ENCODE measurements at places on chromosomes 16 and 17.

GRCh38 chr16:57600048-57600835, 28.2 kb upstream of the ADGRG1 start:
- peak; percentile 43 for DNase-seq

DNA sequence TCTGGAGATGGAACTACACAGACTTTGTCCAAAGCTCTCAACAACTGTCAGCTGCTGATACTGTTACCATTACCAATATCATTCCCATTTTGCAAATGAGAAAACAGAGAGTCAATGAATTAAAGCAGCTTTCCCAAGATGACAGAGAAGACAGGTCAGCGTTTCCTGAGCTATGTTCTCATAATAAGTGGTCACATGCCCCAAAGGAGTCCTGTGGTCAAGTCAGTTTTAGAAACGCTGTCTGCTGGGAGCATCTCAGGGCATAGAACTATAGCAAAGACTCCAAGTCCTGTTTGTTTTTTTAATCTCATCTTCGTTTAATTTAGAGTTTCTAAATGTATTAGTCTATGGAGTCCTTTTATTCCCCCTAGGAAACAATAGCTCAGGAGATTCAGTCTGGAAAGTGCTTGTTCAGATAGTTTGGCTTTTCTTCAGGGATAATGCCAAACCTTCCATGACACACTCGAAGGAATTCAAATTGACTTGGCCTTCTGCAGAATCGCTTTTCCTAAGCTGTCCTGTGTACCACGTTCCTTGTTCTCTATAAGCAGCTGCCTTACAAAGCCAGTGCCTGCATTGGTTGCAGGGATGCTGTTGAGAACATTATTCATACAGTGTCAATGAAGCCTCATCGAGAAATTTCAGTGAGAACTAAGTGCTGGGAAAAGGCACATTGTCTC, 12.1 kb downstream of the CCDC42 start:
- peak; percentile 44 for DNase-seq

GRCh38 chr17:78973792-78974520, 5.8 kb downstream of the LGALS3BP start:
- DNase-seq, result no peak

GRCh38 chr16:19458722-19459379, 41.2 kb downstream of the TMC5 start:
- DNase-seq, result no peak

DNA sequence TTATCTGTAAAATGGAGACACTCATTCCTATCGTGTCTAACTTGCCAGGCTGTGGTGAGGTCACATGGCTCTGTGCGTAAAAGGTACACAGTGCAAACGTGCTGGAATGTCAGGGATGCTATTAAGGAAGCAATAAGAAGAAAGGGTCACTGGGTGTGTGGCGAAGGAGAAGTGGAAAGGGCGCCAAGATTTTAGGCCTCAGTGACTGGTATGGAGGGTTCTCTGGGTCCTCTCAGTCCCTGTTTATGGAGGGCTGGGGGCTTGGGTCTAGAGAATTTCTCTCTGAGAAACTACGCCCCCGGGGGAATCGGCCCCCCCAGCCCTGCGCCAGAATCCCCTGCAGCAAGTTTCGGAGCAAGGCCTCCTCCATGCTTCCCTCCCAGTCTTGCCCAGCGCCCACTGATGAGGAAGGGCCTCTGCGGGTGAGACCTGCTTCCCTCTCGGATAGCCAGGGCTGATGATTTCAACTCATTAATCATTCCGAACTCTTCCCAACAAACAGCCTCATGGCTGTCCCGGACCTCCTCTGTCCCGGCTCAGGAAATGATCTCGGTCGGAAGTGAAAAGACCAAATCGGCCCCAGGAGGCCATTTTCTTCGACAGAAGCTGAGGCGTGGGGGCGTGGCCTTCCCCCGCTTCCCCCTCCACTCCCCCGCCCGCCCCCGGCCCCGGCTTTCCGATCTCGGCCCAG, 1.2 kb upstream of the HEXIM1 start:
- DNase-seq, result peak; percentile 74

GRCh38 chr17:30413109-30413508, 34.4 kb downstream of the CPD start:
- no peak for DNase-seq

DNA sequence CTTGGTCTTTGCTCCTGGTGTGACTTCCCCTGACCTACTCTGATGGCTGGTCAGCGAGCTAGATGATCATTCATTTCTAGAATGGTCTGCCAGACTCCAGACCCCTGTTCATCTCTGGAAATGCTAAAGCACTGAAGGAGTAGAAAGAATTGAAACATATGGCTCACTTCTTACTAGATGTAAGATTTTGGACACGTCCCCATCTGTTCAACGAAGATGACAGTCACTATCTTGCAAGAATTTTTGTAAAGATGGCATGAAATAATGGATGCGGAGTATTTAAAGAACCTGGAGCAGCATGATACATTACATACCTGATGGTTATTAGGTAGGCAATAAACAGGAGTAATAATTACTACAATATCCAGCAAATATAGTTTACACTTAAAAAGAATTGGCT, 252.7 kb upstream of the SDK2 start:
- DNase-seq, result no peak

DNA sequence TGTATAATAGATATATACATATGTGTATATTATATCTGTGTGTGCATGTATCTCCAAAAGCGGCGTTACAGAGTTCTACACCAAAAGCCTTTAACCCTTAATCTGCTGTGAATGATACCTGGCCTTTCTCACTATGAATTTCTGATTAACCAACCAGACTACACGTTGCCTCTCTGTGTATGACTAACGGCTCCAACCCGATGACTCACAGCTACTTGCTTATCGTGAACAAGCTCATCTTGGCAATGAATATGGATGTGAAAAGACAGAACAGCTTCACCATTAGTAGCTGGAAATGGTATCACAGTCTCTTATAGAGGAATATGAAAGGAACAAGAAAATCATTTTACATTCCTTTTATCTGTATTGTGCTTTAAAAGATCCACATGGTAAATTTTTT, 23.8 kb upstream of the ARHGAP44 start:
- peak; percentile 68 for DNase-seq

GRCh38 chr17:63841350-63842172, 924 bp downstream of the SMARCD2 start:
- peak; percentile 42 for DNase-seq

- DNase-seq, result no peak
Observed at GRCh38 chr17:79252886-79253285, 178.3 kb downstream of the ENGASE start.

GRCh38 chr16:63315229-63315628, 1279.0 kb upstream of the CDH8 start:
- no peak for DNase-seq

GRCh38 chr16:11597235-11598095, 10.7 kb upstream of the LITAF start:
- DNase-seq, result peak; percentile 34

DNA sequence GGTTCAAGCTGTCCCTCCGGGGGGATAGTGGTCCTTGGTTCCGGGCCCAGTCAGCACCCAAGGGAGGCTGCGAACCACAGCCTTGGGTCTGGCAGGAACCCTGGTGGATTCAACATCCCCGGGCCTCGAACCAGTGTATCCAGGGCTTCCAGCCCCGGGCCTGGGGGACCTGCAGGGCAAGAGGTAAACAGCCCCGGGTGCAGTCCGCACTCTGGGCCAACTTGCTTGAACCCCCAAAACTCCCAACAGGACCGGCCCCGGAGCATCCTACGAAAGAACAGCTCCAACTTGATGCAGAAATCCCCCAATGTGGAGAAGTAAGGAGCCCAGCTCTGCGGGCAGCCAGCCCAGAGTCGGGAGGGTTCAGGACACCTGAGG, 1.5 kb upstream of the NEURL4 start:
- DNase-seq, result no peak

GRCh38 chr17:48150597-48151001, 43.0 kb downstream of the SNX11 start:
- no peak for DNase-seq

GRCh38 chr17:44333371-44333770, 8.7 kb upstream of the SLC25A39 start:
- no peak for DNase-seq

GRCh38 chr17:6558932-6559752, 2.8 kb upstream of the PITPNM3 start:
- DNase-seq, result no peak

- DNase-seq, result no peak
Observed at GRCh38 chr17:67359960-67360791, 6.2 kb downstream of the PSMD12 start.

- DNase-seq, result peak; percentile 86
Observed at GRCh38 chr16:67666559-67667452, at the start of the genes C16orf86 and ENKD1. Gene C16orf86, plus strand, starts transcription at chr16:67666814. Its CDS starts 157 bp downstream, at chr16:67666971. Gene ENKD1, minus strand, starts transcription at chr16:67666750. Its CDS starts 308 bp downstream, at chr16:67666442.

GRCh38 chr17:36856903-36857381, 80.3 kb upstream of the LHX1 start:
- DNase-seq, result no peak

DNA sequence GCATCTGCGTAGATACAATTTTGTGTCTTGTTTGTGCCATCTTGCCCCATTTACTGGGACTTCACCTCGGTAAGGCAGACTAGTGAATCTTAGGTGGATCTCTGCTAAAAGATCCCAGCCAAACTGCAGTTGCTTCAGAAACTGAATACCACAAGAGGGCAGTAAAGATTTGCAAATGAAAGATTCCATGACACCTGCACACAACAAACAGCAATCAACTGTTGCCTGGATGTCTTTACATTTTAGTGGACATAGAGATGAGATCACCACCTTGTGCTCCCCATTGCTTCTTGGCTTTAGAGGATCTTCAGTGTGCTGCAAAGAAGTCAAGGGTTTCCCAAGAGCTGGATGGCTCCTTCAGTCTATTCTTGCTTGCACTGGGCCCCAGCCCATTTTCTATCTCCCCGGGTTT, 119.2 kb upstream of the CACNG5 start:
- peak; percentile 73 for DNase-seq

- no peak for DNase-seq
Observed at GRCh38 chr17:18985475-18985874, 19.1 kb downstream of the FAM83G start.

DNA sequence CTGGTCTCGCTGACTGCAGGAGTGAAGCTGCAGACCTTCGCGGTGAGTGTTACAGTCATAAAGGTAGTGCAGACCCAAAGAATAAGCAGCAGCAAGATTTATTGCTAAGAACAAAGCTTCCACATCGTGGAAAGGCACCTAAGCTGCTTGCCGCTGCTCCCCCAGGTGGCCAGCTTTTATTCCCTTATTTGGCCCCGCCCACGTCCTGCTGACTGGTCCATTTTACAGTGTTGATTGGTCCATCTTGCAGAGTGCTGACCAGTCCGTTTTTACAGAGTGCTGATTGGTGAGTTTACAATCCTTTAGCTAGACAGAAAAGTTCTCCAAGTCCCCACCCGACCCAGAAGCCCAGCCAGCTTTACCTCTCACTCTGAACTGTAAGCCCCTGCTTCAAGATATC, 227.8 kb downstream of the ABCC12 start:
- no peak for DNase-seq

GRCh38 chr17:74779948-74780400, 3.8 kb upstream of the NAT9 start:
- no peak for DNase-seq

- peak; percentile 55 for DNase-seq
Observed at GRCh38 chr17:14744761-14745473, 444.0 kb downstream of the HS3ST3B1 start.

GRCh38 chr17:20053361-20053964, 44.3 kb downstream of the SPECC1 start:
- DNase-seq, result no peak

DNA sequence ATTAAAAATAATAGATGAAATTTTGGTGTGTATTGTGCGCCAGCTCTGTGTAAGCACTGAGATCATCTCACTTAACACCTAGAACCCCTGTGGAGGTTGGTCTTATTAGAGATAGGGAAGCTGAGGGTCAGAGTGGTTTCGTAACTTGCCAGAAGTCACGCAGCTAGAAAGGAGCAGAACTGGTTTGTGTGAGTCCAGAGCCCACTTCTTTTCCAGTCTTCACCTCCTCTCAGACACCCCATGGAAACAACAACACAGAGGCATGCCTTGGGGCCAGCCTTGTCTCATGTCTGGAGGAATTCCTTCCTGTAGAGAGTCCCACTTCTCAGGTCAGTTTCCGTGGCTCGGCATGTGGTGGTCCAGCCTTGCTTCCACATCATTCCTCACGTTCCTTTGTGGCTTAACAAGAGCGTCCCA, 16.5 kb downstream of the YPEL2 start:
- DNase-seq, result no peak

GRCh38 chr17:50359005-50359699, 13.2 kb downstream of the XYLT2 start:
- DNase-seq, result no peak

- no peak for DNase-seq
Observed at GRCh38 chr17:80427366-80428282, 12.7 kb downstream of the ENDOV start.

DNA sequence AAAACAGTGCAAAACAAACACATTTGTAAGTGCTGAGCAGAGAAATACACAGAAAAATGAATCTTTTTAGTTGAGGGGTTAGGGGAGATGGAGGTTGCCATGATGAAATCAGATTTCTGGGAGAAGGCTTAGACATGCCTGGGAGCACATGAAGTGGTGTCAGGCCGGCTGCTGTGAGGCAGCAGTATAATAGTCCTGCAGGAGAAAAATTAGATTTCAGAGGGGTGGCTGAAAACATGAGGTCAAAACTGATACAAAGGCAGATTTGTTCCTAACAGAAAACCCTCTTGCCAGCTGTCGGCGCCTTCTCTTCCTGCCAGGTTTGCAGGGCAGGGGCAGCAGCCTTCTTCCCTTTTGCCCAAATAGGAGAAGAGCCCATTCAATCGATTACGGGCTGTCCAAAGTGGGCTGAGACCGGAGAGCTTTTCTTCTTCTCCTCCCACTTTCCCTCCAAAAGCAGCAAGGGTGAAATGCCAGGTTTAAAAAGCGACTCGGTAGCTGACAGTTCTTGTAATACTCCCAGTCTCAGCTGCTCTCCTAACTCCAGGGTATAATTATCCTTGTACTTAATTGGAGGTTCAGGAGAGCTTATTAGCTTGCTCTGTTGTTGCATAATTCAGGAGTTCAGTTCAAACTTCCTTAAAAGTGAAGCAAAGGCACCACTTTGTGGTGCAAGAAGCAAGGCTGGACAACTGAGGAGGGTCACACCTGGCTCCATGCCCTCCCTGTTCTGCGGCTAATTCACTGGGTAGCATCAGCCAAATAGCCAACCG, 80.0 kb downstream of the PCTP start:
- no peak for DNase-seq

Data from GM03348 (cell line).